ENCODE measurements at places on chromosomes 11 and 22. TPM values are rescaled to one million over a fixed set of nuclear protein-coding genes. Genes with fewer than 3 reads are reported as not detected.

Gene OR51B5
- total RNA-seq: 0.54 TPM

Gene GPR83
- under 0.01 TPM for total RNA-seq

Gene TYR
- not detected for total RNA-seq

Gene TRIM6
- total RNA-seq: 5.0 TPM

Gene RIMBP3C
- total RNA-seq: 0.36 TPM

DNA sequence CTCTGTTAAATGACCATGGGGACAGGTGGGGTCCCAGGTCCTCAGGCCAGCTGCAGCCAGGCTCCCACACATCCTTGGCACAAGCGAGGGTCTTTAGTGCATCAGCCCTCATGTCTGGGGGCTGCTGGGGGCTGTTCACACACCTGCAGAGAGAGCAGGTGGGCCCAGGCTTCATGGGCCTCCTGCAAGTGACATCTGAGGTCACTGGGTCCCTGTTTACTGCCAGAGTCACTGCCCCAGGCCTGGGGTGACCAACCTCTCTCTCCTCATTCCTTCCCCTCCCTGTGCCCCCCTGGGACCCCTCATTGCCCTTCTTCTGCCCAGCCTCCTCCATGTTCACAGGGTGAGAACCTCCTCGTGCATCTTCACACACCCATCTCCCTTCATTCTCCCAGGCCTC, 92.4 kb downstream of the RTL6 start:
- H3K27me3 ChIP-seq: peaks cover 12% of the 10 kb centered on the region
- DNase-seq: no peak
- no peaks in the 10 kb centered on the region for H3K36me3 ChIP-seq
- no peaks in the 10 kb centered on the region for H3K4me1 ChIP-seq

DNA sequence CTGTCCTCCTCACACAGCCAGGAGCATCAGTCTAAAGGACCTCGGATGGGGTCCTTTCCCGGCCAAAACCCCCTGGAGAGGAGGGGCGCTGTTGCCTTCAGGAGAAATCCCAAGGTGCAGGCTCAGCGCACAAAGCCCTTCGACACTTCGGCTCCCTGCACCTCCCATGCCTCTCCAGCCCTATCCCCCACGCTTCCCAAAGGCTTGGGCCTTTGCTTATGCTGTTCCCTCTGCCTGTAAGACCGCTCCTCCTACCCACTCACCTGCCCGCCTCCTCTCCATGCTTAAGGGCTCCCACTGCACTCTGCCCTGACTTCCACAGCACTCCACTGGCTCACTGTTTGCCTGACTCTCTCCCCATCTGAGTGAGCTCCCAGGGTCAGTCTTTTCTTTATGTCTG, 13.5 kb downstream of the SLC15A3 start:
- no peak overlapping the region for H3K27ac ChIP-seq
- H3K27me3 ChIP-seq: no peaks in the 10 kb centered on the region
- H3K4me3 ChIP-seq: no peak overlapping the region
- H3K36me3 ChIP-seq: peaks cover 34% of the 10 kb centered on the region

DNA sequence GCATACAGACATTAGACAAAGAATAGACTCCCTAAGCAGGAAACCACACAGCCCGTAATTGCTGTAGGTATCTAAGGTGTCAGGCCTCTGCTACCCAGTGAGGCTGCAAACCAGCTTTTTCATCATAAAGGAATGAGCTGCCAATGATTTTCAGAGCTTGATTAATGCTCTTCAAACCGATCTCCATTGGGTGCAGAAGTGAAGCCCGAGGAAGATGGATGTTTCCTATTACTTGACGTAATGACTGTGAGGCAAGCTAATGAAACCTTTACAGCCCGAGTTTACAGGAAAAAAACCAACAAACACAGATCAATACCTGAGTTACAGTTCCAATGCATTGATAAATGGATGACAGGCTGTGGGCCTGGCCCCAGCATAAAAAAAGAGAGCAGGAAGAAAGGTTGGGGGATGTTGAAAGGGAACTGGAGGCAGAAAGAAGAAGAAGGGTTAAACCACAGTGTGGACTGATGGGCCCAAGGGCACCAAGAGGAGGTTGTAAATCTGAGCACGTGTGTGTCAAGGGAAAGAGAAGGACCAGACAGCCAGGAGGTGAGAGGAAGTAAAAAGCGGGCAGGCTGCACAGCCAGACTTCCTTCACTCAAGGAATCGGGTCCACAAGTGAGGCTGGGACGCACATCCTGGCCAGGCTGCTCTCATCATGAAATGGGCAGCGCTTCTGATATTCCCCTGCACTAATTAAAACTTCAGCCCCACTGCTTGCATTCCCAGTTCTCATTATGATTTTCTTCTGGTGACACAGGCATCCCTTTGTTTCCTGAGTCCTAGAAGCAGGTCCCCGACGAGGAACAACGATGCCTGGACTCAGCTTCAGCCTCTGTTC, 70.6 kb upstream of the NTM start:
- H3K27ac ChIP-seq: no peak overlapping the region
- no peak overlapping the region for H3K4me3 ChIP-seq
- H3K4me1 ChIP-seq: no peaks in the 10 kb centered on the region
- no peak for DNase-seq
- H3K36me3 ChIP-seq: no peaks in the 10 kb centered on the region

- peaks cover 75% of the 10 kb centered on the region for H3K27me3 ChIP-seq
- no peaks in the 10 kb centered on the region for H3K4me1 ChIP-seq
- no peaks in the 10 kb centered on the region for H3K36me3 ChIP-seq
- no peak overlapping the region for H3K4me3 ChIP-seq
- no peak for DNase-seq
These were observed 29.8 kb downstream of the LMO2 start for GRCh38 chr11:33861941-33862589.

DNA sequence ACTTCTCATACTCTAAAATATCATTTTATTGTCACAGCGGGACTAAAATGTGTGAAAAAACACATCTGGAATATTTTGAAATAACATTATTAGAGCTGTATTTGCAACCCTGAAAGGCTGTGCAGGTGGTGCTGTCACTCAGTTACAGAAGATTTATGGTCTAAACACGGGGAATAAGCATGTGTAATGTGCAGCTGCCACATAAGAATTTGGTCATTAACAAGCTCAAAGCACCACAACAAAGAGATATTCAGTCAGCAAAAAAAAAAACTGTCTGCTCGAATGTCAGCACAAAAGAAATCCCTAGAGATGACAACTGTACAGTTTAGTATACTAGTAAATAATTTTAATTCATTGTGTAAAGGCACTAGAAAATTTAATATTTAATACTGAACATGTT, 31.3 kb downstream of the TMEM123 start:
- H3K4me1 ChIP-seq: no peaks in the 10 kb centered on the region
- no peak overlapping the region for H3K4me3 ChIP-seq
- H3K27me3 ChIP-seq: no peaks in the 10 kb centered on the region
- no peak for DNase-seq
- peaks cover 3% of the 10 kb centered on the region for H3K36me3 ChIP-seq

DNA sequence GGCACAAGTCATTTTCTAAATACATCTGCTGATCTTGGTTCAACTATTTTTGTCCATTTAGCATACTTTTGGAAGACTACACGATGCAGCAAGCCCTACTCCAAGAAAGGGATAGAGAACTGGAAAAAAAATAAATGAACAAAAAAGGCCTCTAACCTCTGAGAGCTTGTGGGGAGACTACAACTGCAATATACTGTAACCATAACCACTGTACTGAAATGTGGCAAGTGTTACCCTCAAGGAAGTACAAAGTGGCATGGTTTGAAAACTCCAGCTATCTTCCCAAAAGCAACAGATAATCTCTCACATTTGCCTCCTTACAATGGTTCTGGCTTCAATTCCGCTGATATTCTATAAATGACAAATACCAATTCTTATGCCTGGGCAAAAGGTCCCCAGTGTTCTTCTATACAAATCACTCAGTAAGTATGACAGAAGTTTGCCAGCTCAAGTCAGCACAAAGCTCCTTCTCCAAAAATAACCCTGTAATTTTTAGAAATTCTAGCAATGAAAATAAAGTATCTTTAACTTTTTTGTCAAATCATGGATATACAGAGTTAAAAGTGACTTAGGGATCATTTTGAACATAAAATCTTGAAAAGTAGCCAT, 22.9 kb downstream of the AMBRA1 start:
- no peak overlapping the region for H3K27ac ChIP-seq
- 0 out of 2 replicates have a peak, but pooled peaks cover 2% of the 10 kb centered on the region for H3K36me3 ChIP-seq
- no peak overlapping the region for H3K4me3 ChIP-seq
- H3K27me3 ChIP-seq: no peaks in the 10 kb centered on the region
- no peak for DNase-seq

DNA sequence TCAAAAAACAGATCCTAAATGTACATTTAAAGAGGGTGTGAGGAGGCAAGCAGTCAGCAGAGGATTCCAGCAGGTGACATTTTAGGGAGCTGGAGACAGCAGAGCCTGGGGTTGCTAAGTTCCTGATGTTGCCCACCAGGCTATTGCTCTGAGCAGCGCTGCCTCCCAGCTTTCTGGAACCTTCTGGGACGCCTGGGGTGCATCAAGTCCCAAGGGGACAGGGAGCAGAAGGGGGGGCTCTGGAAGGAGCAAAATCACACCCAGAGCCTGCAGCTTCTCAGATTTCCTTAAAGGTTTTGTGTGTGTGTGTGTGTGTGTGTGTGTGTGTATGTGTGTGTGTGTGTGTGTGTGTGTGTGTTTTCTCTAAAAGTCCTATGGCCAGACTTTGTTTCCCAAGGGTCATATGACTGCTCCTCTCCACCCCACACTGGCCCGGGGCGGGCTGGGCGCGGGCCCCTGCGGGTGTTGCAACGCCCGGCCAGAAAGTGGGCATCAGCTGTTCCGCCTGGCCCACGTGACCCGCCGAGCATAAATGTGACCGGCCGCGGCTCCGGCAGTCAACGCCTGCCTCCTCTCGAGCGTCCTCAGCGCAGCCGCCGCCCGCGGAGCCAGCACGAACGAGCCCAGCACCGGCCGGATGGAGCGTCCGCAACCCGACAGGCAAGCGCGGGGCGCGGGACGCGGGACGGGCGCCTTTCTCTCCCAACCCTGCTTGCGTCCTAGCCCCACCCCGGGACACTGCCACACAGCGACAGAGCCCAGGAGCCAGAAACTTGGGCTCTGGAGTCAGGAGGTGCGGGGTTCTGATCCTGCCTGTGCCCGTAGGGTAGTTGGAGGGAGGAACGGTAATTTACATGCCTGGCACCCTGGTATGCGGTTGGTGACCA, at the start of gene HMOX1:
TSS of gene HMOX1 (plus strand) at position 560 of the 887 bp plus-strand sequence. CDS start at position 638, 78 bp downstream.
- H3K4me3 ChIP-seq: peak within 1 kb of the TSS; percentile 84
- peaks cover 32% of the 10 kb centered on the region for H3K4me1 ChIP-seq
- H3K27ac ChIP-seq: peak within 1 kb of the TSS; percentile 73
- no peaks in the 10 kb centered on the region for H3K27me3 ChIP-seq
- peaks cover 20% of the 10 kb centered on the region for H3K36me3 ChIP-seq
- DNase-seq: peak; percentile 85

- DNase-seq: no peak
- H3K4me1 ChIP-seq: peaks cover 4% of the 10 kb centered on the region
- no peak overlapping the region for H3K4me3 ChIP-seq
- H3K27me3 ChIP-seq: peaks cover 28% of the 10 kb centered on the region
- H3K36me3 ChIP-seq: no peaks in the 10 kb centered on the region
- no peak overlapping the region for H3K27ac ChIP-seq
These were observed 150.1 kb downstream of the MN1 start for GRCh38 chr22:27651486-27651885.

- H3K4me3 ChIP-seq: no peak overlapping the region
- H3K27ac ChIP-seq: peak overlapping the region; percentile 95
- peaks cover 34% of the 10 kb centered on the region for H3K4me1 ChIP-seq
- peak; percentile 98 for DNase-seq
These were observed 54.4 kb downstream of the TRAF6 start for GRCh38 chr11:36455658-36456111.

DNA sequence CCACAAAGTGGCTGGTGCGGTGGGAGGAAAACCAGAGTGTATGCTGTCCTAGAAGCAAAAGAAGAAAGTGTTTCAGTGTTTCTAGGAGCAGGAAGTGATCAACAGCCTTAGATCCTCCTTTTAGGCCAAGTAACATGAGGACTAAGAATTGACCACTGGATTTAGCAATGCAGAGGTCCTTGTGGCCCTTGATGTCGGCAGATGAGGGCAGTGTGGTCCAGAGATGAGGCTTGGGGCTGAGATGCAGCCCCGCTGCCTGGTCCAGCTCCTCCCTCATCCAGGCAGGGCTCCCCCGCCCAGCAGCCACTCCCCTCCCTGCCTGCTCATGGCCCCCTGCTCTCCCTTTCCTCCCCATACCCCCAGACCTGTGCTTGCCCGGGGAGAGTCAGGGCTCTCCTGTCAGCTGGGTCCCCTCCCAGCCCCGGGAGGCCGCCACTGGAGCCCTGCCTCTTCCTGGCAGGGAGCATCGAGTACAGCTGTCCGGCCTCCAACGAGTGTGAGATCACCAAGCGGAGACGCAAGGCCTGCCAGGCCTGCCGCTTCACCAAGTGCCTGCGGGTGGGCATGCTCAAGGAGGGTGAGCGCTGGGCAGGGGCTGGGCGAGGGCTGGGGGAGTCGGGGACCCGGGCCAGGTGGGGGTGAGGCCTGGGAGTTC, 3.7 kb downstream of the TRMT112 start:
- H3K27ac ChIP-seq: no peak overlapping the region
- H3K4me1 ChIP-seq: no peaks in the 10 kb centered on the region
- DNase-seq: no peak
- H3K27me3 ChIP-seq: no peaks in the 10 kb centered on the region
- no peak overlapping the region for H3K4me3 ChIP-seq

GRCh38 chr11:85040166-85040565, 587.0 kb downstream of the DLG2 start:
- H3K4me1 ChIP-seq: no peaks in the 10 kb centered on the region
- DNase-seq: peak; percentile 40
- no peaks in the 10 kb centered on the region for H3K36me3 ChIP-seq

DNA sequence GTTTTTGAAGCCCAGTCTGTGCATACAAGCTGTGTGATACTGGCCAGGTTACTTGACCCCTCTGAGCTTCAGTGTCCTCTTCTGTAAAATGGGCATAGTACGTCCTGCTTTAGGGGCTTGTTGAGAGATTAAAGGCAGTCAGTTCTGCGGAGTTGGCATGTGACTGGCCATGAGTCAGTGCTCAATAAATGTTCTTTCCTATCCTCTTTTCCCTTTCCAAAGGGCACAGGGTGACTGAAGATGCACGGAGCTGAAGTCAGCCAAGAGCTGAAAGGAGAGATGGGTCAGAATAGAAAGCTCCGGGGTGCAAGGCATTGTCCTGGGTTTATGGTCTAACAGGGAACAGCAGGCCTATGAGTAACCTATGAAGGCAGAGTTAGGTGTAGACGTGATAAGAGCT, 48.9 kb downstream of the TP53I11 start:
- DNase-seq: no peak
- peaks cover 2% of the 10 kb centered on the region for H3K4me1 ChIP-seq
- H3K27me3 ChIP-seq: peaks cover 21% of the 10 kb centered on the region
- no peak overlapping the region for H3K4me3 ChIP-seq
- no peaks in the 10 kb centered on the region for H3K36me3 ChIP-seq

GRCh38 chr11:11979488-11980117, 28.8 kb downstream of the DKK3 start:
- DNase-seq: peak; percentile 81
- H3K4me3 ChIP-seq: no peak overlapping the region
- H3K27me3 ChIP-seq: no peaks in the 10 kb centered on the region
- peaks cover 59% of the 10 kb centered on the region for H3K4me1 ChIP-seq
- H3K27ac ChIP-seq: peak overlapping the region; percentile 80
- H3K36me3 ChIP-seq: peaks cover 11% of the 10 kb centered on the region

GRCh38 chr11:11816511-11817314, 25.1 kb upstream of the USP47 start:
- no peaks in the 10 kb centered on the region for H3K36me3 ChIP-seq
- no peak overlapping the region for H3K4me3 ChIP-seq
- DNase-seq: peak; percentile 69

- DNase-seq: no peak
- no peak overlapping the region for H3K27ac ChIP-seq
- H3K27me3 ChIP-seq: no peaks in the 10 kb centered on the region
- H3K4me1 ChIP-seq: no peaks in the 10 kb centered on the region
These were observed 76.2 kb downstream of the SVIP start for GRCh38 chr11:22753416-22753815.

GRCh38 chr11:95531116-95531515, 258.5 kb downstream of the FAM76B start:
- H3K36me3 ChIP-seq: no peaks in the 10 kb centered on the region
- H3K27me3 ChIP-seq: peaks cover 4% of the 10 kb centered on the region
- no peaks in the 10 kb centered on the region for H3K4me1 ChIP-seq
- no peak for DNase-seq
- H3K27ac ChIP-seq: no peak overlapping the region
